Choroid plexus epithelial cell (primary cell): ENCODE measurements at places on chromosomes 13 and 19.

- DNase-seq = no peak
Measured at GRCh38 chr13:34583181-34583580, 358.9 kb upstream of the NBEA start.

DNA sequence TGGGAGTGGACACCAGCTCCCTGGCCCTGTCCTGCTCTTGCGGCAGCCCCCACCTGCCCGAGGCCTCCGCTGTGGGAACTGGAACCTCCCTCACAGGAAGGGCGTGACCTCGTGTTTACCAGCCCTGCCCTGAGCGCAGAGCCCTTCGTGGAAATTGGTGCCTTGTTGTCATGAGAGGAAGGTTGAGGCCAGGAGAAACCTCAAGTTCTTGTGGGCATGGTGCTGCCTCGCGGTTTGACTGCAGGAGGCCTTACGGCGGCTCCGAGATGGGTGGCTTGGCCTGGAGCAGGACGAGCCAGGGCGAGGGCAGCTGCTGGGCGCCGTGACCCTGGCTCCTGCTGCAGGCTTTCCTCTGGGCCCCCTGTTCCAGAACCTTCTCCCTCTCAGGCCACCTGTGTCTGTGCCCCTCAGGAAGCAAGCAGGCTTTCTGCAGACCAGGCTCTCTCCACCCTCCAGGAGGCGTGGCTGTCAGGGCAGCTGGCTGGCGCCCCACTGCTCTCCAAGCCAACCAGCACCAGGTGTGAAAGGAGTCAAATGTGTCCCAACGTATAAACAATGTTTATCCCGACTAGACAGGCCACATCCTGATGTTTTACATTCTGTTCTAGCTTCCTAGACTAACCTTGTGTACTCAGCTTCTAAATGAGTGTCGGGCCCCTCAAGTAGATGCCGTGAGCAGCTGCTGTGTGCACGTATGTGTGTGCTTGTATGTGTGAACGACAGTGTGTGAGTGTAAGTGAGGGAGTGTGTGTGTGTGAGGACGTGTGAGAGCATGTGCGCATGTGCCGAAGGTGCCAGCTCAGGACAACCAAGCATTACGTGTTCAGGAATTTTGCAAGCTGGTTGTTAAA lies 10.4 kb upstream of the RASA3 start:
- DNase-seq = no peak

DNA sequence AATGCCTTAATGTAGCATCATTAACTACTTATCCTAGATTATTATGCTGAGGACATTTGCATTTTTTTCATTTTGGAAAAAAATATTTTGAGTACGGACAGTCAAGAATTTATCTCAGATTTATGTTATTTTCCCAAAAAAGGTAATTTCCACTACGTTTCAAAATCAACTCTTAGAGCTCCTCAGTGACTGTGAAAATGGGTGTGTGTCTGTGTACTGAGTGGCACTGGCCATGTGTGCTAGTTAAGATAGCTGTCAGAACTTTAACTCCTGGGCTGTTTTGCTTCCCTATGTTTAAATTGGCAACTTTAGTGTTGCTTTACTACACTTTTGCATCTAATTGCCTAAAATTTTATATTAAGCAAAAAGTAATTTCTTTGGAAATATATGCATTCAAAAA lies 927.4 kb downstream of the EFNB2 start:
- DNase-seq = no peak

DNA sequence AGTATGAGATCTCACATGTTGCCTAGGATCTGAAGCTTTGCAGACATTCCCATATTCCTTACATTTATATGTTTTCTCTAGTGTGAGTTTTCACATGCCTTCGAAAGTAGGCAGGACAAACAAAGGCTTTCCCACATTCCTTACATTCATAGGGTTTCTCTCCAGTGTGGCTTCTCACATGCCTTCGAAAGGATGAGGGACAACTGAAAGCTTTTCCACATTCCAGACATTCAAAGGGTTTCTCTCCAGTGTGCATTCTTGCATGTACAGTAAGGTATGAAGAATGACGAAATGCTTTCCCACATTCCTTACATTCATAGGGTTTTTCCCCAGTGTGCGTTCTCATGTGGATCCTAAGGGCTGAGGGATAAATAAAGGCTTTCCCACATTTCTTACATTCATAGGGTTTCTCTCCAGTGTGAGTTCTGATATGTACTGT lies 14.2 kb downstream of the ZNF699 start:
- no peak for DNase-seq

- DNase-seq = no peak
Measured at GRCh38 chr19:1591421-1592023, 1.1 kb downstream of the MBD3 start.

DNA sequence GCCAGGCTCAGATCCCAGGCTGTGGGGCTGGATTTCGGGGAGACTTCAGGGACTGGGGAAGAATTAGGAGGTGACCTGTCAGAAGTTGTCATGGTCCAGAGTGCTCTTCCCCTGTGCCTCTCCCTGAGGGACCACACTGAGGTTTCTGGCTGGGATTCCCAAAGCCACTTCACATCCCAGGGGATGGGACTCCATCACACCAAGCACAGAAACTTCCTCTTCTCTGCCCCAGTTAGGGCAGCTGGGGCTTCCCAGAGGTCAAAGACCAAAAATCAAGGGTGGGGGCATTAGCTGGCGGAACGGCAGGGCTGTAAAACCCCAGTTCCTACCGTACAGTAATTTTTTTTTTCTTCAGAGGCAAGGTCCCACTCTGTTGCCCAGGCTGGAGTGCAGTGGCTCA lies 7.4 kb downstream of the FCER2 start:
- no peak for DNase-seq

DNA sequence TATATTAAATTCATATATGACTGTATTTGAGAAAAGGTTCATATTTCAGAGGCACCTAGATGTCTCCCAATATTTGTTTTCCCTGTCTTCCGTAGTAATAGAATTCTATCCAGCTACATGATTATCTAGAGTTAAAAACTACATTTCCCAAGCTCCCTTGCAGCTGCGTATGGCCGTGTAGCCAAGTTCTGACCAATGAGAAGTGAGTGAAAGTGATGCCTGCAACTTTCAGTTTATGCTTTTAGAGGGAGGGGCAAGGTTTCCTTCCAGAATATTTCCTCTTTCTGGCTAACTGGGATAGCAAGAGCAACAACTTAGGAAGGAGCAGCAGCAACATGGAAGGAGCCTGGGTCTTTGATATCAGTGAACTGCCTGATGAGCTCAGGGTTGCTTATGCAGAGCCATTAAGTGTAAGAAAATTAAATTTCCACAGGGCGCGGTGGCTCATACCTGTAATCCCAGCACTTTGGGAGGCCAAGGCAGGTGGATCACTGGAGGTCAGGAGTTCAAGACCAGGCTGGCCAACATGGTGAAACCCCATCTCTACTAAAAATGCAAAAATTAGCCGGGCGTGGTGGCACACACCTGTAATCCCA lies 23.2 kb upstream of the CYP2A13 start:
- peak; percentile 59 for DNase-seq

DNA sequence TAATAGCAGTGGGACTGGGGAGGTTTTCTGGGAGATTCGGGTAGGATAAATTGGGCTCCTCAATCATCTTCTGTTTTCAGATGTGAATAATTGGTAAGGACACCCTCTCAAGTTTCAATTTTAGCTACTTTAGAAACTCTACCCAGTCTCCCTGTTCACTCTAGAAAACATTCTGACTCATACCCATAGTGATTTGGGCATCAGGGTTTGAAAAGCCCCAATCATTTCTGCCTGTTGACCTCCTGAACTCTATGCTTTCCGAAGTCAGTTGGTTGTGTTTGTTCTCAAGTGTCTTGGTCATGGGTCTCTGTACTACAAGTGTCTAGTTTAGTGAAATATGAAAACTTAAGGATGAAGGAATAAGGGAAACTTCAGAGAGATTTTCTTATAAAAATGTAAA lies 911.3 kb upstream of the GPC6 start:
- peak; percentile 12 for DNase-seq

- no peak for DNase-seq
Measured at GRCh38 chr13:38617936-38618335, 68.9 kb upstream of the FREM2 start.

DNA sequence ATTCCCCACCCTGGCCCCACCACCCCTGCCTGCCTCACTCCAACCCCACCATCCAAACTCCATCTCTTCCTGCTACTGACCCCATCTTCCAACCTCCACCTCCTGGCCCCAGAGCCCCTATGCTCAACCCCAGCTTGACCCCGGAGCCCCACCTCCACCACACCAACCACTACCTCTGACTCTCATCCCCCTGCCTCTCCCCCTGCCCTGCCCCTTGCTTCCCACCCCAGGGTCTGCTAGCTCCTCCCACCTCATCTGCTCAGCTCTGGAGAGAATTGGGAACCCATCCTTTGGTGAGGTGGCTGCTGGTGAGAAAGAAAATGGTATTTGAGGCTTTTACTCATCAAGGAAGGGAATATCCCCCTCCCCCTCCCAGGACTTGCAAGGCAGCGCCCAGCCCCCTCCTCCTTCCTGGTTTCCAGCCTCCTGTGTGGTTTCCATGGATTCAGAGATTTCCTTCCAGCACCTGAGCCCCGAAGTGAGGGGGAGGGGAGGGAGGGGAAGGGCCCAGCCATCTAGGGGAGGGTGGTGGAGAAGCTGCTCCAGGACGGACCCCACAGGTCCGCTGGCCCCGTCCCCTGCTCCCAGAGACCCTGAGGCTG lies 11.4 kb upstream of the PEPD start:
- no peak for DNase-seq

- DNase-seq = peak; percentile 46
Measured at GRCh38 chr19:48815870-48816501, 5.2 kb upstream of the BCAT2 start.

DNA sequence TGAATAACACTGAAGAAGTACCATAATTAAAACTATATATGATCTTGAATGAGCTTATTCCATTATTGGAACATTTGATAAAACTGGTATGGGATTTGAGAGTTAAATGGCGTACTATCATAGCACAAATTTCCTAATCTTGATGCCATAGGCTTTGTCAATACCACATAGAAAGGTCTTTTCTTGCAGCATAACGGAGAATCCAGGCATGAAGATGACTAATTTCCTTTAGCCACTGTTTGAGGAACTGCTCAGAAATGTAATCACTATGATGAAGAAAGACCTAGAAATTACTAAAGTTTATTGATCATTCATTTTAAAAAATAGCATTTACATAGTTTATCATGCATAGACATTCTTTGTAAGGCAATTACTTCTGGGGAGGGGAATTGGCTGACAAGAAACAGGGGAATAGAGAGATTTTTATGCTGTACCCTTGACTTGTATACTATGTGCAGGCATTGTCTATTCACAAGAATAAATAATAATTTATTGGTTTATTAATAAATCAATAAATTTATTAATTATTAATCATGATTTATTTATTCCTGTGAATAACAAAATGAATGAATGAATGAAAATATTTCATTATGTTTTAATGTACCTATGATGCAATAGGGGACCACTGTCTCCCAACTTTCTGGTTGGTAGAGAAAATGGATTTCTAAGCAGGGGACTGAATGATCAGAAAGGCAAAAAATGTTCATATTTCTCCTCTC lies 2676.6 kb downstream of the PCDH9 start:
- peak; percentile 67 for DNase-seq

DNA sequence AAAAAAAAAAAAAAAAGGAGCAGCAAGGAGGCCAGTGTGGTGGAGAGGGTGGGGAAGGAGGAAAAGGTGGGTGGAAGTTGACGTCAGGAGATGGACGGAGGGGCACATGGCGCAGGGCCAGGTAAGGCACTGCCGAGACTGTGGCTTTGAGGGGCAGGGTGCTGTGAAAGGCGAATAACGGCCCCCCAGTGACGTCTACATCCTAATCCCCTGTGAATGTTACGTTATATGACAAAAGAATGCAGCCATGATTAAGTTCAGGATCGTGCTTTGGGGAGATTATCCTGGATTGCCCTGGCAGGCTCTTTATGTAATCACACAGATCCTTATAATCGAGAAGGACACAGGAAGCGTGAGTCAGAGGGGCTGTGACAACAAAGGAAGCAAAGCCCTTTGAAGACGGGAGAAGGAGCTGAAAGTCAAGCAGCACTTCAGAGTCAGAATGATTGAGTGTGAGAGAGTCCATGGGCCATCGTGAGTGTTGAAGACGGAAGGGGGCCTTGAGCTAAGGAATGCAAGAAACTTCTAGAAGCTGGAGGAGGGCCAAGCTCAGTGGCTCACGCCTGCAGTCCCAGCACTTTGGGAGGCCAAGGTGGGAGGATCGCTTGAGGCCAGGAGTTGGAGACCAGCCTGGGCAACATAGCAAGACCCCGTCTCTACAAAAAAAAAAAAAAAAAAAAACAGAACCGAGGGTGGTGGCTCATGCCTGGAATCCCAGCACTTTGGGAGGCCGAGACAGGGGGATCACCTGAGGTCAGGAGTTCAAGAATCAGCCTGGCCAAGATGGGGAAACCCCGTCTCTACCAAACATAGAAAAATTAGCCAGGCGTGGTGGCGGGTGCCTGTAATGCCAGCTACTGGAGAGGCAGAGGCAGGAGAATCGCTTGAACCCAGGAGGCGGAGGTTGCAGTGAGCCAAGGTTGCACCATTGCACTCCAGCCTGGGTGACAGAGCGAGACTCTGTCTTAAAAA lies 13.8 kb upstream of the CEACAM16 start:
- peak; percentile 68 for DNase-seq

GRCh38 chr19:12000152-12000981 lies 35.1 kb downstream of the ZNF433 start:
- peak; percentile 15 for DNase-seq

- DNase-seq = peak; percentile 23
Measured at GRCh38 chr19:3176715-3177501, 1.7 kb upstream of the S1PR4 start.

DNA sequence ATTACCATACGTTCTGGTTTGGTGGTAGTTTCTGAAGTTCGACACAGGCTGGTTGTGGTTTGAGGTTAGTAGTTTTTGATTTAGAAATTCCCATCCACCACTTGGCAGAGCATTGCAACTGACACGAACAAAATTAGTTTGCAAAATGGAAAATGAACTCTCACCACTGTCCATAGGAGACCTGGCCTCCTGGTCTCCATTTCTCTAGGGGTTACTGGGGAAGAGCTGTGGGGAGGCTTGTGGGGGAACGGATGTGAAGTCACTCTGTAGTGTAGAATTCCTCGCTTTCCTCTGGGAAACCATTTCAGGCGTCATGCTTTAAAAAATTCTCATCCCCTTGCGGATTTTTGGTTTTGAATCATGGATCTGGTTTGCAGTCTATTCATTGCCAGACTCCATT lies 321.5 kb upstream of the MAB21L1 start:
- no peak for DNase-seq

DNA sequence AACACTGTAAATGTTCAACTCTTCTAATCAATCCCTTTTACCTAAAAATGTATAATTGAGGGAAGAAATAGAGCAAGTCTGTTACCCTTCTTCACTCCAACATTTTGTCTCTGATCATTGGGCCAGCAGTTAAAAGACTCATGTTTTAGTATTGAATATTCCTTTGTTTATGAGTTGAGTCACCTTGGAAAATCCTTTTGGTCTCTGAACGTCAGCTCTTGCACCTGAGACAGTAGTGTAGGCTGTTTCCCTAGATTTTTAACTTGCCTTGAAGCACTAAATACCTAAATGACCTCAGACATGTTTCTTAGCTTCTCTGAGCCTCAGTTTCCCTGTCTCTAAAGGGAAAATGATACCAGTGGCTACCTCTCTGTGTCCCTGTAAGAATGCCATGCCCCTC lies 184.2 kb downstream of the RFC3 start:
- no peak for DNase-seq

DNA sequence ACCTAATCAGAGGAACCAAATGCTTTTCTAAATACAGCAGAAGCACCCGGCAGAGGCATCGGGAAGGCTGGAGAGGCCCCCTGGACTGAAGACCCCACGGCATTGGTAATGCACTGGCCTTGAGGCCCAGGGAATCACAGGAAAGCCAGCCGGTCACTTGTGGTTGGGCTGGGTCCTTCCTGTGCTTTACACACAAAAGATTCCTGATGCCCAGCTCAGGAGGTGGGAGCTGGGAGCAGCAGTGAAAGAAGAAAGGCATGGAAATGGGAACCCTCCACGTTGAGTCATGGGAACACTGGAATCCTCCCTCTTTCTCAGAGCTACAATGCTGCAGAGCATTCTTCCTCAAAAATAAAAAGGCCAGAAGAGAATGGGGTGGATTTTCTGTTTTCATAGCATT lies 126.4 kb downstream of the TNFRSF19 start:
- no peak for DNase-seq
